ENCODE measurements at places on chromosomes 7 and 10.

- DNase-seq = peak; percentile 77
Measured at GRCh38 chr10:11881477-11882417, 58.6 kb downstream of the PROSER2 start.

DNA sequence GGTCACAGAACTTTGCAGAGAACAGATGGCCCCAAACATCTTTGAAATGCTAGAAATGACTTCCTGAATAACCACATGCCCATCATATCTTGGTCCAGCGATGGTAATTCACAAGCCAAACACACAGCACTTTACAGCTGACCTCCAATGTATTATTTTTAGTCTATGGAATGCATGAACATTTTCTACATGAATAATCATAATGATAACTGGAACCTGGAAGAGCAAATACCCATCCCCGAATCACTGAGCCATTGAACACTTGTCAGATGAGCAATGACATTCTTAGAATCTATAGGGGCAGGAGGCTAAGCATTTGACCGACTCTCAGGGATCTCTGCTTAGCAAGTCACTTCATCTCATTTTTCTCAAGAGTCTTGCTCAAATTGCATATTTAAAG is 167.3 kb downstream of the CREB5 start:
- DNase-seq = no peak

GRCh38 chr7:621572-622285 is 102.1 kb upstream of the PDGFA start:
- DNase-seq = no peak

- no peak for DNase-seq
Measured at GRCh38 chr10:84177541-84178141, 4.0 kb downstream of the GPR15LG start.

GRCh38 chr7:44333911-44334733 is 8.7 kb upstream of the CAMK2B start:
- peak; percentile 84 for DNase-seq

DNA sequence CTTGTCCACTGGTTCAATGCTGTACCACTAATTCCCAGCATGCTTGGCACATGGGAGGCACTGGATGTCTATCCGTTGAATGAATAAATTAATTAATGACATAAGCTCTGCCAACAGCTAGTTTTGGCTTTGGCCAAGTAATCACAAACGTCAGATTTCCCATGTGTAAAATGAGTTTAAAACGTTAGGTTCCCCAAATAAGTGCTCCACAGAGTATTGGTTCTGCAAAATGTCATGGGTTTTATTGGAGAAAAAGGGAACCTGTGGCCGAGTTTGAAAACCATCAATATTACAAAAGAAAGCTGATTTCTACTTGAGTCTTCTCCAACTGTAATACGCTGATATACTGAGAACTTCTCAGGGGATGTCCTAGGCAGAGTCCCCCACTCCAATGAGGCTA is 23.2 kb downstream of the ELMO1 start:
- no peak for DNase-seq

GRCh38 chr7:39384386-39384785 is 181.8 kb upstream of the YAE1 start:
- DNase-seq = no peak

DNA sequence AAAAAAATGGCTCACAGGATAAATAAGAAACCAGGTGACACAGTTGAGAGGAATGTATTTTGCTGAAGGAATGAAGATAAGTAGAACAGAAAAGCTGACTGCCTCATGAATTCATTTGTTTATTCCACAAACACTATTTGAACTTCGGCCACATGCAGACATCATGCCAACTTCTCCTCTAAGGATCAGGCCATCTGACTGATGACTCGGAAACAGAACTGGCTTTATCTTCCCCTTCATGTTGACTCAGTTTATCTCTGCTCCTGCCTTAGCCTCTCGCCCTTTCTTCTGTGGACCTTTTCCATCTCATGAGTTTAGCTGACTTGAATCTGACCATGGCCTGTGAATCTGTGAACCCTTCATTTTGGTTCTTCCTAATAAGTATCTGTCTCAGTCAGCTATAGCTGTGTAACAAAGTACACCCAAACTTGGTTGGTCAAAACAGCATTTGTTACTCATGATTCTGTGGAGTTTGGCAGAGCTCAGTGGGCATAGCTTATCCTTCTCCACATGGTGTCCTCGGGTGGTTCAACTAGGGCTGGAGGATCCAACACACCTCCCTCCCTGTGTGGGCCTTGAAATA is 44.0 kb upstream of the GRID1 start:
- no peak for DNase-seq

DNA sequence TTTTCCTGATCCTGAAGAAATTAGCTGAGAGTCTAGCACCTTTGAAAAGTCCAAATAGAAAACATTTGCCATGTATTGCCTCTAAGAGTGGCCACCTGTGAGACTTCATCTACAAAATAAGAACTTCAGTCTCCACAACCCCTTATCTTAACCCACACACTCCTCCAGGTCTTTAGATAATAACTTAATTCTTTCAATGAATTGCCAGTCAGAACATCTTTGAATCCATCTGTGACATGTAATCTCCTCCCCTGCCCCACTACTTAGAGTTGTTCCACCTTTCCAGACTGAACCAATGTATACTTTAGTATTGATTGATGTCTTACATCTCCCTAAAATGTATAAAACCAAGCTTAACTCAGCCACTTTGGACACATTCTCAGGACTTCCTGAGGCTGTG is 84.4 kb upstream of the FAM171A1 start:
- DNase-seq = no peak

DNA sequence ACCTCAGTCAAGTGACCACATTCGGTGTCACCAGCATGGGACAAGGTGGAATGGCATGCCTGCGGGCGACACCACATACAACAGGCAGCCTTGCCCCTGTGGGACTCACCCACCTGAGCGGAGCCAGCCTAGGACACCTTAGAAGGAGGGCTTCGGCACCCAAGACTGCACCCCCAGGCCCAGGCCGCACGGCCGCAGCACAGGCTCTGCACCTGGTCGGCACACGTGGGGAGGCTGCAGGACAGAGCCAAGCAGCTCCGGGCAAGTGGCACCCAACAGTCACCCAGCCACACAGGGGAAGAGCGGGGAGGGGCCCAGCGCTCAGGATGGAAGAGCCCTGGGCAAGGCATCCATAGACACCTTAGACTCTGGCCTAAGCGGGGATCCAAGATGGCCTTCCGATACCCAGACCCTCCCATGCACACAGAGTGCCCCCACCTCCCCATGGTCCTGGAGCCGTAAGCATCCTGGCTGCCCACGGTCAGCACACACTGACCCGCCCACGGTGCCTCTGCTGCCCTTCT is 16.1 kb upstream of the GPER1 start:
- DNase-seq = no peak

DNA sequence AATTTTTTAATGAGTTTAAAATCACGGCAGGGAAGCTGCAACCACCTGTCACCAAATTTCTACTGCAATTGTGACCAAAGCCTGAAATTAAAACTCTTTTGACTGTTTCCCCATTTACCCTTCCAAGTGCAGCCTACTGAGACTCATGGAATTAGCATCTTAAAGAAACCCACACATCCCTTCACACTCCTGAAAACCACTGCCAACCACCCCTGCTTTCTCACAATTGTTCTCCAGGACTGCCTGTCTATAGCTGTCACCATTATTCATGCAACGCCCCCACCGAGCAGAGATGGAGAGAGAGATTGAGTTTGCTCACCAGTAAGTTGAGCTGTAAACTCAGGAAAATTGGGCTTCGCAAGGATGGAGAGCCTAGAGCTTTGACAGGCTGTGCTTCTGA is 383.8 kb upstream of the SORCS1 start:
- peak; percentile 58 for DNase-seq

DNA sequence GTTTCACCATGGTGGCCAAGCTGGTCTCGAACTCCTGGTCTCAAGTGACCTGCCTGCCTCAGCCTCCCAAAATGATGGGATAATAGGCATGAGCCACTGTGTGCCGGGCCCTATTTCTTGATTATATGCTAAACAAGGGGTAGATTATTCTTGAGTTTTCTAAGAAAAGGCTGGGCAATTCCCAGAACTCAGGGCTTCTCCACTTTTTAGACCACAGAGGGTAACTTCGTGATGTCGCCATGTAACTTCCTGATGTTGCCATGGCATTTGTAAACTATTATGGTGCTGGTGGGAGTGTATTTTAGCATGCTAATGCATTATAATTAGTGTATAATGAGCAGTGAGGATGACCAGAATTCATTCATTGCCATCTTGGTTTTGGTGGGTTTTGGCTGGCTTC is 35.8 kb downstream of the OTUD1 start:
- DNase-seq = no peak

Measured in ELF-1 (cell line).